ENCODE measurements at places on chromosomes 3 and 15.

GRCh38 chr15:89749526-89749925, 1.5 kb downstream of the MESP1 start:
- DNase-seq = no peak

- no peak for DNase-seq
These were observed 308.5 kb upstream of the MDFIC2 start for GRCh38 chr3:70620956-70621355.

- DNase-seq = no peak
These were observed 8.7 kb downstream of the SLC27A2 start for GRCh38 chr15:50190723-50191122.

DNA sequence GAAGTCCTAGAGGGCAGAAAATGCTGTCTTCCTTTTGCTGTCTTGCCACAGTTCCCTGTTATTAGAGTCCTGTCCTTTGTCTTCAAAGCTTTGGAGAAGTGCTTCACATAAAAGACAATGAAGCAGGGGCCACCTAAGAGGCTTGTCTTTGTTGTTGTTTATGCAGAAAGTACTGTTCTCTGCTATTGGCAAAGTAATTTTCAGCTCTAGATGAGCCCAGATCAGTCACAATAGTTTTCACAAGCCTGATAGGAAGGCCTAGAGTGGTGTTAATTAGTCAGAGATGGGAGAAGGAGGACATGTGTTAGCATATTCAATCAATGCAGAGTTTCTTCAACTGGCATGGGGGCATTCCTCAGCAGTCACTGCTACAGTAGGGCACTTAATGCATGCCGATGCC, 300.0 kb downstream of the PTPRG start:
- DNase-seq = no peak

GRCh38 chr15:62119227-62119864, 45.7 kb downstream of the C2CD4B start:
- DNase-seq = peak; percentile 27

GRCh38 chr15:49467746-49468480, 44.9 kb downstream of the FGF7 start:
- no peak for DNase-seq

DNA sequence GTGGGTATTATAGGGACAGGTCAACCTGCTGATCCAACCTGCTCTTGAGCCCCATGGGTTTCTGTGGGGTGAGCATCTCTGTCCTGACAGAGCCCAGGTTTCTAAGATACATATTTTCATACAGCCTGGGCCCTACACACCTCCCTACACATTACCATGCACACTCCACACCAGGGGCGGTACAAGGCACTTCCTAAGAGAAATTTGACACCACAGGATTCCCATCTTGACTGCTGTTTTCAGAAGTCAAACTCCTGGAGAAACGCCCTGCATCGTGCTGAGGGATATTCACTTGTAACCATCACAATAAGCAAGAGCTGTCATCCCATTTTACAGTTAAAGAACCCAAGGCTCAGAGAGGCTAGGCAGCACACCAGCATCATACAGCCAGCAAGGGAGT, 50.1 kb downstream of the NUP210 start:
- DNase-seq = no peak

- no peak for DNase-seq
These were observed 428.3 kb downstream of the GABRG3 start for GRCh38 chr15:27399241-27399640.

GRCh38 chr15:31304751-31305365, 21.8 kb upstream of the KLF13 start:
- DNase-seq = no peak

DNA sequence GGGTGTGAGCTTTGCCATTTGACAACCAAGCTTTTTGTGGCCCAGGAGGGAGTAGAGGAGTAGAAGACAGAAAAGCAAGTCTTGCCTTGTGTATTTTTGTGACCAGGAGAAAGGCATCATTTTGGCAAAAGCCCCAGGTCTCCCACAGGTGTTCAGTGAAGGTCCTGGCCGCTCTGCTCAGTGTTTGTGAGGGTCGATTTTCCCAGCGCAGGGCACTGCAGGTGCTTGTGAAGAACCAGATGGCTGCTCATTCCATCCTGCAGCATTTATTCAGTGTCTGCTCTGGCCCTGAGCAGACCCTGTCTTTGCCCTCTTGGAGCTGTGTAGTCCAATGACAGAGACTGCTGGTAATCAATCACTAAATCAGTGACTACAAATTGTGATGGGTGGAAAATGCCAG, 19.5 kb downstream of the TRAK1 start:
- no peak for DNase-seq

GRCh38 chr3:55541456-55541855, 54.4 kb upstream of the WNT5A start:
- no peak for DNase-seq

DNA sequence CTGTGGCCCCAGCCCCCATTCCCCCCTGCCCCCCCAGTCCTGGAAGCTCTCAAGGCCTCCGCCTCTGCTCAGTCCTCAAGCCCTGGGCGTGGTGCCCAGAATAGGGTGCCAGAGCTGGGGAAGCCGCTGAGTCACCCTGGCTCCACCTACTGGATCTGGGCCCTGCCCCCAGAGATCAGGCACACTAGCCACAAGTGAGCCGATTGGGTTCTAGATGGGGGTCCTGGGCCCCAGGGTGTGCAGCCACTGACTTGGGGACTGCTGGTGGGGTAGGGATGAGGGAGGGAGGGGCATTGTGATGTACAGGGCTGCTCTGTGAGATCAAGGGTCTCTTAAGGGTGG, 5.7 kb downstream of the EIF4G1 start:
- peak; percentile 72 for DNase-seq

DNA sequence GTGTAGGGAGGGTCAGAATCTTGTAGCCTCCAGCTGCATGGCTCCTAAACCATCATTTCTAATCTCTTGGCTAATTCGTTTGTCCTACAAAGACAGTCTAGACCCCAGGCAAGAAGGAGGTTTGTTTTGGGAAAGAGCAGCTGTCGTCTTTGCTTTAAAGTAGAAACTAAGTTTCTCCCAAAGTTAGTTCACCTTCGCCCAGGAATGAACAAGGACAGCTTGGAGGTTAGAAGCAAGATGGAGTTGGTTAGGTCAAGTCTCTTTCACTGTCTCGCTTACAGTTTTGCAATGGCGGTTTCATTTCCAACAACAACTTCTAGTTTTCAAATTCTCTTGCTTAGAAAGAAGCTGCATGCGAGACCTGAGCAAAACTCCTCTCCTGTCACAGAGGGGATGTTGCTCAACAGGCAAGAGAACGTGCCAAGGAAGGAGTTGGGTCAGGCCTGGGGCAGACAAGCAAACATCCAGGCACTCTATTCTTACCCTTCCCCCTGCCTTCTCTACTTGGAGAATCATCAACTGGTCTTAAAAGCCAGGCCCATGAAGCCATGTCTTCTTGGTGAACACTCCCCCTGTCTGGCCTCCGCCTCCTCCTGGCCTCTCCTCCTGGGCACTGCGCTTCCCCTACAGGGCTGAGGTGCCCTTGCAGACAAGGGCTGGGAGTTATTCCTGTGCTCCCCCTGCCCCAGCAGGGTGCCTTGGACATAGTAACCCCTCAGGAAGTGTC, 57.6 kb downstream of the TMEM44 start:
- no peak for DNase-seq

DNA sequence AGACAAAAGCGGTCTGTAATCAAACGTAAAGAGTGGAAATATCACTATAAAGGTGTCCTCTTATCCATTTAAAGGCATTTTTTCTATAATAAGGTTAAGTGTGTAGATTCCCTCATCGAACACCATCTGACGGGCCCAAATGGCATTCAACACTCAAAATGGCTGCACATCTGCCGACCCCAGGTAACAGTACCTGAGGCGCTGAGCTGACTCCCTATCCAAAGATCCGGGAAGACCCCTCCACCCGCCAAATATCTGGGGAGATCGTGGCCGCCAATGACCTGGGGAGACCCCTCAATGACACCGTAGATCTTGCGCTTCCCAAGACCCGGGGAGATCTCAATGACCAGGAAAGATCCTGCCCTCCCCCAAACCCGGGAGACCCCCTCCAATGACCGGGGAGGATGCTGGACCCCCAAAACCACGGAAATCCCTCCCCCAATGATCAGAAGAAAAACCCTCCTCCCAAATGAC, 476 bp downstream of the IP6K2 start:
- DNase-seq = peak; percentile 33
